ENCODE measurements at places on chromosomes 6 and 20.

DNA sequence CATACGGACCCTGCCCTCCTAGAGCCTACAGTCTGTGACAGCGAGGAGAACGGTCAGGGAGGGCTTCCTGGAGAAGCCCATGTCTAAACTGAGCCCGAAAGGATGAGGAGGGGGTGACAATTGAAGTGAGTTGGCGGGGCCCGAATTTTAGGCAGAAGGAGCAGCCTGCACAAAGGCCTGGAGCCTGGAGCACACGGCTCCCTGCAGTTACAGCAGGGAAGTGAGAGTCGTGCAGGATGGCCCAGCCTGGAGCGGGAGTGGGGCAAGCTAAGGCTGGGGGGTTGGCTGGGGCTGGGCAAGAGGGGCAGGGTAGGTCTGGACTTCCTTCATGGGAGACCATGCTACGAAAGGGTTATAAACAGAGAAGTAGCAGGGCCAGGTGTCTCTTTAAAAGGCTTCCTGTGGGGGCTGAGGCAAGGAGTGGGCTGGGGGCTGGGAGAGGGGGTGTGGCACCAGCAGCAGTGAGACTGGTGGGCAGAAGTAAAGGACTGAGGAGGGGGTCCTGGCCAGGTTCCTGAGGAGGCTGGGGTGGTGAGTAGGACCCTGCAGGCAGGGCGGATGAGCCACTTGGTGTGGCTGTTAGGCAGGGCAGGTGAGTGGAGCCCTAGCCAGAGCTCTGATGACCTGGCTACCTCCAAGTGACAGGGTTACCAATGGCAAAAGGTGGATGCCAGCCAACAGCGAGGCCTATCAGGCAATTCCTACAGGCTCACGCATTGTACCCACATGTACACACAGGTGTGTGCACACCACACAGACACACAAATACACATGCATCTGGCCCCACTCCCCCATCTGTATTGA, 119.2 kb downstream of the MRPL14 start:
- no peak for DNase-seq

GRCh38 chr6:11277275-11278206, 45.1 kb upstream of the NEDD9 start:
- DNase-seq, result peak; percentile 93

GRCh38 chr6:107292715-107293271, 166.6 kb downstream of the PDSS2 start:
- no peak for DNase-seq

- DNase-seq, result peak; percentile 95
Measured at GRCh38 chr6:158488065-158488464, 71.8 kb upstream of the TMEM181 start.

DNA sequence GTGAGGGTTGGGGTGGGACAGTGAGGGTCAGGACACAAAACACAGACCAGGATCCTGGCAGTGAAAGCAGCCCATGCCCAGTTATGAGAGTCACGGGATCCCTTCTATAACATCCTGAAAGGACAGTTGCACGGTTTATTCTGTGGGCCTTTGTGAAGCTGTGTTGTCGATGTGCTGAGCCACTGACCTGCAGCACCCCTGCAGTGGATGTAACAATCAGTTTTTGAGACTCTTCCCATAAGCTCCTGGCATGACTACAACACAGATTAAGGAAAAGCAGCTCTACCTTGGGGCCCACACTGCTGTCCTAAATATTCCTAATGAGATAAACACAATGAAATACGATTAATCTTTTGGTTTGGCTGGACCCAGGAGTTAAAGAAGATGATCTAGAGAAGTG, 3.7 kb downstream of the PYGB start:
- DNase-seq, result no peak

DNA sequence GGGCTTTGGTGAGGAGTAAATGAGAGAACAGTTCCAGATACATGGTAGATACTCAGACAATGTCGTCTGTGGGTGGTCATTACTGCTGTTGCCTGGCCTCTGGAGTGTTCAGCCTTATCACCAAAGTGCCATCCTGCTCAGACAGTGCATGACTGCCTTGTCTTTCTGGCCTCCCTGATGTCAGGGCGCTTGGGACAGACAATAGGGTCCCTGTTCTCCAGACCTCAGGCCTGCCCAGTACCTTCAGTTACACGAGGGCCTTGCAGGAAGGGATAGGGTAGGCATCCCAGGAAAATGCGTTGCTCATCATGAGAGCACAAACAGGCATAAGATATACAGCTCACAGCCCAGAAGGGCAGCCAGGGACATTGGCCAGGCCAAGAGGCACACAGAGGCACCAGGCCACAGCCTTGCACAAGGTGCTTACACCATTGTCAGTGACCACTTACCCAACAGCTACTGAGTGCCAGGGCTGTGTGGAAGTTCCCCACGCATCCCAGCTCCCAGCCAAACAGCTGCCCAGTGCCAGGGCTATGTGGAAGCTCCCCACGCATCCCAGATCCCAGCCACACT, 27.4 kb downstream of the BPIFB1 start:
- no peak for DNase-seq

DNA sequence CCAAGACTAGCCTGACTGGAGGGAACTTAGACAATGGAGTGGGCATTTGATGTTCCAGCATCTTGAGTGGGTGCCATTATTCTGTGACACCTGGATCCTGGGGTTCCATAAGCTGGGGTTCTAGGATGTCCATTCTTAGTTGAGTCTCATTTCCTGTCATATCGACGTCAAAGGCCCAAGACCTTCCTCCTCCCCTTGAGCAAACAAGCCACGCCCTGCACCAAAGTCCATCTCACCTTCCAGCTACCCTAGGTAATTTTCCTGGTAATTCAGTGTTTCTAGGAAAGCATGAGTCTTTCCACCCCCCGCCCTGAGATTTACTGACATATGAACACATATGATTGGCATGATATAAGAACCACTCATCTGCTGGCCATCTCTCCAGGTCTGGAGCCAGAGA, at the start of gene TRIM40:
TSS of gene TRIM40 (plus strand) at position 384 of the 400 bp plus-strand sequence. CDS start 897 bp downstream, outside the sequence.
- no peak for DNase-seq

DNA sequence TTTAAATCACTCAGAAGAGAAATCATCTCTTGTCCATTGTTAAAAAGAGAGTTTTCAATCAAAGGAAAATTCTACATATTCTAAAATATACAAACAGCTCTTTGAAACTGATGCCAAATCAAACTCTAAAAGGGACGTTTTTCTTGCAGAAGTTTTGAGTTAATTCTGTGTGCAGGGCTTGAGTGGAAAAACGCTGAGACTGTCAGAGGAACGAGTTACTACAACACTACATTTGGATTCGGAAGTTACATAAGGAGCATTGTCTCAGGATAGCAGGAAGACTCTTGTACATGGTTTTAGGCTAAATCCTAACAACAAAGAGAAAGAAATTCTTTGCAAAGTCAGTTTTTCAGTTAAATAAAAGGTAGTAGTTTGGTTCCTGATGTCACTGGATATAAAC, 155.7 kb upstream of the SUPT3H start:
- no peak for DNase-seq

- peak; percentile 75 for DNase-seq
Measured at GRCh38 chr20:37238935-37239451, 22.6 kb downstream of the GHRH start.

GRCh38 chr6:39231521-39232243, 2.4 kb upstream of the KCNK5 start:
- DNase-seq, result no peak

DNA sequence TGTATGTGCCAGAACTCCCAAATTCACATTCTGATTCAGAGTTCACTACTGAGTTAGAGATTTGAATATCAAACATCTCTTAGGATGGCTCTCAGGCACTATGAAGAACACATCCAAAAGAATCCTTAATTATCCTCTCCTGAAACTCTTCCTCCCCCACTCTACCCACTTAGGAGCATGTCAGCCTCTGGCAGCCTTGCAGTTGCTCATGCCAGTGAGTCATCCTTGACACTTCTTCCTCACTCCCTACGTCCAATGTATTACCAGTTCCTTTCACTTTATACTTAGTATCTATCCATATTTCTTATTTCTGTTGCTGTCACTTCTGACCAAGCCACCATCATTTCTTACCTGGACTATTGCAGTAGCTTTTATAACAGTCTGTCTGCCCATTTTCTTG, 192.0 kb upstream of the IMPG1 start:
- no peak for DNase-seq

DNA sequence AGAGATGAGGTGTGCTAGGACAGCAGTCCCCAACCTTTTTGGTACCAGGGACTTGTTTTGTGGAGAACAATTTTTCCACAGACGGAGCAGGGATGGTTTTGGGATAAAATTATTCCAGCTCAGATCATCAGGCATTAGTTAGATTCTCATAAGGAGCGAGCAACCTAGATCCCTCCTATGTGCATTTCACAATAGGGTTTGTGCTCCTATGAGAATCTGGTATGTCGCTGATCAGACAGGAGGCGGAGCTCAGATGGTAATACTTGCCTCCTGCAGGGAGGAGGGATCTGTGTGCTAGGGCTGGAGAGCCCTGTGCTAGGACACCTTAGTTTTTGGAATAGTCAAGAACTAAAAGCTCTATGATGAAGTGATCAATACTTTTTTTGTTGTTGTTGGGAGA, 2.5 kb downstream of the SMIM13 start:
- DNase-seq, result peak; percentile 47
